ENCODE measurements at places on chromosomes 4 and X.

DNA sequence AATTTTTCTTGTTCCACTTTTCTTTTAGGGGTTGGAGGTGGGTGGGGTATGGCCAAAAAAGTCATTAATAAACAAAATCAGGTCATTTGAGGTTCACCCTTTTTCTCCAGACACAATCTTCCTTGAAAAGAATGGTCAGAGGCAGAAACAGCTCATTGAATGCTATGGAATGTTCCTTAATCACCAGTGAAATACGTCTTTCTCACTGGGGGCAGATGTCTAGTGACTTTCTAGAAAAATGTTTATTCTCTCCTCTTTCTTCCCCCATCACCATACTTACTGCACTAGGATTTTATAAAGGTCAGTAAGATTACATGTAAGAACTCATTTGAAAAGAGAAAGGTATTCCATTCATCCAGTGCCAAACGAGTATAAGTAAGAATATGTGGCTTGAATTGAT, 44.5 kb downstream of the MGST2 start:
- no peak for DNase-seq

DNA sequence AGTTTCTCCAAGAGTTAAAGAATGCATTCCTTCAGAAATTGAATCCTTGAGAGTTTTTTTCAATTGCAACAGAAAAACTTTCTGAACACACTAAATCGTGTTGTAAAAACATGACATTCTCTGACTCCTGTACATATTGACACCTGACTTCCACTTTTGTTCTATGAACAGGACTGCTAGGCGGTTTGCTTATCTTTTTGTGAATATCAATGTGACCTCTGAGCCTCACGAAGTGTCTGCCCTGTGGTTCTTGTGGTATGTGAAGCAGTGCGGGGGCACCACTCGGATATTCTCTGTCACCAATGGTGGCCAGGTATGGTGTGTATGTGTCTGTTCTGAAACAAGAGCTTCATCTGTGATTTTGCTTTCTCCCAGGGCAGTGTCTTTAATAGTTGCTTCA, 71.9 kb downstream of the MAOA start:
- no peak for DNase-seq

- no peak for DNase-seq
Measured at GRCh38 chr4:172927096-172927814, 241.4 kb upstream of the GALNT7 start.

GRCh38 chr4:152843481-152844090, 63.8 kb downstream of the ARFIP1 start:
- DNase-seq, result no peak

All from midbrain (tissue), 1 donor.